Right renal cortex interstitium (tissue), 3 donors: ENCODE measurements at places on chromosomes 5 and 9. TPM values are rescaled to one million over a fixed set of nuclear protein-coding genes. Genes with fewer than 3 reads are reported as not detected.

Gene ANKRD20A1
- 3.9 TPM for polyA plus RNA-seq

Gene FOXI1
- polyA plus RNA-seq = 7.0 TPM

Gene ACSL6
- polyA plus RNA-seq = 1.8 TPM

Gene PIP5K1B
- 8.3 TPM for polyA plus RNA-seq

Gene LCN9
- not detected for polyA plus RNA-seq

Gene C5orf52
- polyA plus RNA-seq = not detected

Gene CYLC2
- polyA plus RNA-seq = not detected

Gene PSD2
- polyA plus RNA-seq = 2.2 TPM

Gene PCDHB5
- 8.1 TPM for polyA plus RNA-seq

Gene GNE
- polyA plus RNA-seq = 20.3 TPM

Gene OR13C4
- polyA plus RNA-seq = not detected

Gene LCN10
- polyA plus RNA-seq = 1.2 TPM

Gene FNIP1
- 14.7 TPM for polyA plus RNA-seq

Gene TESK1
- polyA plus RNA-seq = 30.4 TPM

Gene ECSCR
- 30.2 TPM for polyA plus RNA-seq

Gene LHX6
- 3.8 TPM for polyA plus RNA-seq

Gene OTP
- not detected for polyA plus RNA-seq

Gene IL5
- not detected for polyA plus RNA-seq
